CD4-positive, alpha-beta T cell treated with Interferon alpha-2 for 1 hour (primary cell): ENCODE measurements at places on chromosomes 2 and 18.

- no peak for DNase-seq
Observed at GRCh38 chr2:161796192-161796591, 172.0 kb downstream of the SLC4A10 start.

DNA sequence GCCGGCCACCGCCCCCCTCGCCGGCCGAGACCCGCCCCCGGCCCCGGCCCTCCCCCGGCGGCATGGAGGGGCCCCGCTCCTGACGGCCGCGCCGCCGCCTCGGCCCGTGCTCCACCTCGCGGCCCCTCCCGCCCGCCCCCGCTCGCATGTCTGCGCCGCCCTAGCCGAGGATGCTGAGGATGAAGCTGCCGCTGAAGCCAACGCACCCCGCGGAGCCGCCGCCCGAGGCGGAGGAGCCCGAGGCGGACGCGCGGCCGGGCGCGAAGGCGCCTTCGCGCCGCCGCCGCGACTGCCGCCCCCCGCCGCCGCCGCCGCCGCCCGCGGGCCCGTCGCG, 397 bp downstream of the ZCCHC2 start:
- no peak for DNase-seq

DNA sequence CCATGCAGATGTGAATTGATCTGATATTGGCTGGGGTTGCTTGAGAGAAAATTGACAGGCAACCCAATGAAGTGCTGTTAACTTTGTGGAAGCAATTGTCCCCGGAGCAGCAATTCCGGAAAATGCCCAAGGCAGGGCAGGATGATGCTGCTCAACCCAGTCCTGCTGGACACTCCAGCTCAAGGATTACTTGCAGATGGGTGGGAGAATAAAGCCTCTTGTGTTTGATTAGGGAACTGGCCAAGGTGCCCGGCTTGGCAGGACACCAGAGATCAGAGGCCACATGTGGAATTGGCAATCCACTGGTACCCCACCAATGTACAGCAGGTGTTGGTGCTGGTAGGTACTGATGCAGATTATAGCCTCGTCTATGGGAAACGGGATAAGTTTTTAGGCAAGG, 12.3 kb upstream of the C2orf42 start:
- DNase-seq: no peak

GRCh38 chr2:3642521-3643215, 15.3 kb upstream of the ALLC start:
- DNase-seq: no peak

- no peak for DNase-seq
Observed at GRCh38 chr18:39329496-39330275, 1764.1 kb upstream of the CELF4 start.

DNA sequence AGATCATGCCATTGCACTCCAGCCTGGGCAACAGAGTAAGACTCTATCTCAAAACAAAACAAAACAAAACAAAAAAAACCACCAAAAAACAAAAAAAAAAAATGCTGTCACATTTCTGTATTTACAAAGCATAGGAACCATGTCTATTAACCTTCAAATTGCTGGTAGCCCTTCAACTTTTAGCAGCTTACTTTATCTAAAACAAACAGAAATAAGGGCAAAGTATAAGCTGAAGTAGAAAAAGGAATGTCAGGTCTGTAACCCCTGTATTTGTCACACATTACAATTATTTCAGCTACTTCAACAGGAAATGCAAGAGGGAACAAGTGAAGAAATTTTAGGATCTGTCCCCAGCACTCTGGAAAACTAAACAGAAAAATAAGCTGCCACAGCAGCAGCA, 25.4 kb downstream of the TYMS start:
- no peak for DNase-seq
